Osteoblast (primary cell): ENCODE measurements at places on chromosomes 13 and 19. TPM values are rescaled to one million over a fixed set of nuclear protein-coding genes. Genes with fewer than 3 reads are reported as not detected.

GRCh38 chr13:85935868-85936467, 136.7 kb upstream of the SLITRK6 start:
- DNase-seq, result no peak

DNA sequence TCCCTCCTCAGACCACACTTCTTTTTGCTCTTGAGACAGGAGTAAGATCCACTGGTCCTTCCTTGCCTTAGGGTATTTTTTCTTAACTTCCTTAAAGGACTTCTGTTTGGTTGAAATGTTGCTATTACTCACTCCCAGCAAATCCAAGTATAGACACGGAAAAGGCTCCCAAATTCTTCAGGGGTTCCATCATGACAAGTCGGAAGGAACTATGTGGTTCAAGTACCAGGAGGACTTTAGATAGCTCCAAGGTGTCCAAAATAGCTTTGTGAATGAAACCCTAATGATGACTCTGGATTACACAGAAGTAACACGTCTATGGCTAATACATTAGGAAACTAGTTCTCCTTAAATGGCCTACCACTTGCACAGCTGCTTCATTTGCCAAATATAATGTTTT, 238.7 kb downstream of the KCTD12 start:
- no peak for DNase-seq

DNA sequence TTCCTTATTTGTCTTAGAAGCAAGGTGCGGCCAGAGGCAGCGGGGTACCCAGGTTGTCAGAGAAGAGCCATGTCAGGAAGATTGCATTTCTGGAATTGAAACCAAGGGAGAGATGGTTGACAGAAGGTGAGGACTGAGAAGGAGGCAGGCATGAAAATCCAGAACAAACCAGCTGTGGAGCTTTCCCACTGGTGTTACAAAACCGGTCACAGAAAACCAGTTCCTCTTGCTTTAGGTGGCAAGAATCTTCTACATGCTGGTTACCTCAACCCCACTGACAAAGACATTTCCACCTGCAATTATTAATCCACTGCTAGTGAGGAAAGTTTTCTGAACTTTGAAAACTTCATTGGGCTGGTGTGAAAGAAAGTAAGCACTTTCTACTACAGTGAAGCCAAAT, 64.0 kb upstream of the MED4 start:
- no peak for DNase-seq

Gene NLRP5
- not detected in 2 replicates for total RNA-seq

Gene FXYD1
- total RNA-seq, result not detected in 2 replicates
